Fibroblast of lung (primary cell): ENCODE measurements at places on chromosomes 12 and 14. TPM values are rescaled to one million over a fixed set of nuclear protein-coding genes. Genes with fewer than 3 reads are reported as not detected.

DNA sequence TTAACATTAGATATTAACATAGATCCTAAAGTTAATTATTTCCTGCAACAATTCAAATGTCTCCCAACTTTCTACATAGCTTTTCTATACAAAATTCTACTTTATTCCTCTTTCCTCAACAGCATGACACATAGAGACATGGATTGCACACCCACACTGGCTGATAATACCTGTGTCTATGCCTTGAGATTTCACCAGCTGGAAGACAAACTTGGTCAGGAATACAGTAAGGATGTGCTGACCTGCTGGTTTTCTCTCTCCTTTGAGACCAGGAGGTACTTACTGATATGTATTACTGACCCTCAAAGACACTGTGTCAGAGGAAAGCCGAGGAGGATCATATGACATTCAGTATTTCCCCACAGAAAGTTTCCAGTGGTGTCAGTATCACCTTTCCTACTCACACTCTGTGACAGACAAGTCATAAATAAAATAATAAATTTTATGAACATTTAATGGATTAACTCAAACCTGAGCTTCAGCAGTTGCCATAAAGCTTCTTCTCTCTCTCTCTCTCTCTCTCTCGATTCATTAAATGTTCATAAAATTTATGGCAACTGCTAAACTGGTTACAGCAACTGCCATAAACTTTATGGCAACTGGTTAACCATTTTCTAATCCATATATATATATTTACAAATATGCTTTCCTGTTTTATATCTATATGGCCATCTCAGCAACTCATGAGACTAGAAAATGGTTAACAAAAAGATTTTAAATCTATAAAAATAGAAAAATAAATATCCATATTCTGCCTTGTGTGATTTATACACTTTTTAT is 22.7 kb downstream of the EIF2S3B start:
- no peak for DNase-seq

DNA sequence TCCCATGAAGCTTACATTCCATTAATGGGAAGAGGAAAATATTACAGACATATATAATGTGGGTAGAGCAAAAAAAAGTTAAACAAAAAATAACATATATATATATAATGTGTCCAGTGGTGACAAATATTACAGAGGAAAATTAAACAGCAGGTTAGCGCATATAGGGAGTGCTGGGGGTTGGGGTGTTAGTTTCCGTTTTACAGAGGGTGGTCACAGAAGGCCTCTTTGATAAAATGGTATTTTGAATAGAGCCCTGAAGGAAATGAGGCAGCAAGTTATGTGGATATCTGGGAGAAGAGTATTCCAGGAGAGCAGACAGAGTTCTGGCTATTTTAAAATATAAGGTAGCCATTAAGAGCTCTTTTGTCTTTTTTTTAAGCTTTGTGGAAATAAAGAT is 73.2 kb downstream of the DCAF5 start:
- DNase-seq: no peak

Gene HOTAIR
- not detected in 2 replicates for total RNA-seq

DNA sequence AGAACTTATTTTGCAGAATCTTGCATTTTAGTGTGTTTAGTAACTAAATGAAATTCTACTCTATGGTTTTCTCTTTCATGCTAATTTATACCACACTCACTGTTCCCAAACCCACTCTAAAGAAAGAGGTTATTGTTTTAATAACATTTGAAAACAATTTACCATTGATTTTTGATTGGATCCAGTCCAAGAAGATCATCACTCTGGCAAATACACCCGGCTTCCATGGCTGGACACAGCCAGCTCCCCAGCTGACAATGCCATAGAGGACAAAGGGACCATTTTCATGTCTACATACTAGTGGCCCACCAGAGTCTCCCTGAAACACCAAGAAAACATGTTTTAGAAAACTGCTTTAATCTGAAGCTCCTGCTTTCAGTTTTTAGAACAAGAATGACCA is 42.4 kb downstream of the OVCH1 start:
- no peak for DNase-seq

- peak; percentile 61 for DNase-seq
These were observed 65.0 kb upstream of the AMN start for GRCh38 chr14:102857444-102857843.

- no peak for DNase-seq
These were observed 5.0 kb downstream of the SLC22A17 start for GRCh38 chr14:23347406-23348296.
